ENCODE measurements at places on chromosomes 1 and 21. TPM values are rescaled to one million over a fixed set of nuclear protein-coding genes. Genes with fewer than 3 reads are reported as not detected.

DNA sequence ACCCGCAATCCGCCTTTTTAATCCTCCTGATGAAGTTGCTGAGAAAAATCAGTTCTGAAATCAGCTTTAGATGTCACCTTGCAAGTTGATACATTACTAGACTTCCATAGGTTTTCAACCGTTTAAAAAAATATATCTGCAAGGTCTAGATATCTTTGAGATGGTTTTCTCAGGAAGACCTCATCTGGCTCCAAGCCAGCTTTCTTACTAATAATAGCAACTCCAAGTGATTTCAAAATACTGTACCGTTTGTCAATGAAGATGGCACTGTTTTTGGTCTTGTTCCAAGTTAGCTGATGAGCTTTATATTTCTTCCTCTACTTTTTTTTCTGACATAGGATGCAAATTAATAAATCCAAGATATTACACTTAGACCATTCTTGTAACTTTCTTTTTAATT, 40.3 kb downstream of the LRRC8C start:
- no peak for DNase-seq

DNA sequence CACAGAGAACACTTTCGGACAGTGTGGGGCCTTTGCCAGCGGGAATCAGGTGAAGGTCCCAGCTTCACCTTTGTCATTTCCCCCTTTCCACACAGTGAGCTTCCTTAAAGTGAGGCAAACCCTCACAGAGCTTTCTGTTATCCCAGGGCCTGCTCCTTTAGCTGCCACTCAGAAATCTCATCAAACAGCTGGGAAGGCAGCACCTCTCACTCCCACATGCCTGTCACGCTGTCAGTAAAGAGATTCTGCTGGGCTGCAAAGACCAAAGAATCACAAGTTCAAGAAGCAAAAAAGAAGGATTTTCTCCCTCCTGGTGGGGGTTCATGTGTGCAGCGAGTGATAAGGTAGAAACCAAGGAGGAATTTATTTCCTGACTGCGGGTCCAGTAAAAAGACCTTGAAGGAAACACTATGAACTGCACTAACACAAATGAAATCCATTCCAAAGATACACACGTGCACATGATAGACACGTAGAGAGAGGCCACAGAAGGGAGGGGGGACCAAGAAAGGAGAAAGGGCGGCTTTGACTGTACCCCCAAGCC, 44.0 kb downstream of the HTR6 start:
- no peak for DNase-seq

Gene CNR2
- total RNA-seq = not detected

Gene EPHA8
- not detected for total RNA-seq

Gene MPC2
- total RNA-seq = 47.7 TPM

- DNase-seq = peak; percentile 15
Observed at GRCh38 chr1:89451011-89451410, 73.6 kb upstream of the LRRC8B start.
